ENCODE measurements at places on chromosomes 12 and 14. TPM values are rescaled to one million over a fixed set of nuclear protein-coding genes. Genes with fewer than 3 reads are reported as not detected.

DNA sequence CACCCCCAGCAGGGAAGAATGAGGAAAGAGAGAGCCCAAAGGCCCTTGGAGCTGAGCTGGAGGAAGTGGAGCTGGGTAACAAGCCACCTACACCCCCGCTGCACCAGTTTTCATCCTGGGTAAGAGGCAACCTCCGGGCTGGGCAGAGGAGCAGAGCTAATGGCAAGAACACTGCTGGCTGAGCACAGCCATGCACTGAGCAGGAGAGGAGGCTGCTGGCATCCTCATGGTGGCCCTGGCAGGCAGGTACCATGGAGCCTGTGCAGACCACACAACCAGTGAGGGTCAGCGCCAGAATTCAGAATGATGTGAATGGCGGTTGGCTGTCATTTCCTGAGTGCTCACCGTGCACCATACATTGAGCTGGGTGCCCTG lies 29.7 kb downstream of the PLEKHH1 start:
- no peaks in the 10 kb centered on the region for H3K4me1 ChIP-seq
- no peak overlapping the region for H3K4me3 ChIP-seq
- H3K27ac ChIP-seq, result no peak overlapping the region
- H3K36me3 ChIP-seq, result no peaks in the 10 kb centered on the region

GRCh38 chr12:116771651-116772050 lies 33.5 kb downstream of the RNFT2 start:
- no peak overlapping the region for H3K27ac ChIP-seq
- no peak overlapping the region for H3K4me3 ChIP-seq
- no peak for DNase-seq
- no peaks in the 10 kb centered on the region for H3K4me1 ChIP-seq
- H3K27me3 ChIP-seq, result no peaks in the 10 kb centered on the region

- H3K4me1 ChIP-seq, result no peaks in the 10 kb centered on the region
- no peak overlapping the region for H3K27ac ChIP-seq
- no peaks in the 10 kb centered on the region for H3K36me3 ChIP-seq
- H3K27me3 ChIP-seq, result no peaks in the 10 kb centered on the region
- no peak overlapping the region for H3K4me3 ChIP-seq
- DNase-seq, result no peak
Measured at GRCh38 chr12:63766498-63766897, 13.2 kb upstream of the RXYLT1 start.

GRCh38 chr12:121669521-121669900 lies at the start of gene MORN3:
Gene MORN3, minus strand, starts transcription at chr12:121669654. Its CDS starts 171 bp downstream, at chr12:121669483.
- DNase-seq, result no peak
- H3K36me3 ChIP-seq, result no peaks in the 10 kb centered on the region
- no peaks in the 10 kb centered on the region for H3K27me3 ChIP-seq
- H3K27ac ChIP-seq, result no peak within 1 kb of the TSS
- H3K4me1 ChIP-seq, result no peaks in the 10 kb centered on the region

Gene GALC
- 8.3 TPM for total RNA-seq

Gene ADAM20
- 0.53 TPM for total RNA-seq
